ENCODE measurements at places on chromosomes 7 and 10.

DNA sequence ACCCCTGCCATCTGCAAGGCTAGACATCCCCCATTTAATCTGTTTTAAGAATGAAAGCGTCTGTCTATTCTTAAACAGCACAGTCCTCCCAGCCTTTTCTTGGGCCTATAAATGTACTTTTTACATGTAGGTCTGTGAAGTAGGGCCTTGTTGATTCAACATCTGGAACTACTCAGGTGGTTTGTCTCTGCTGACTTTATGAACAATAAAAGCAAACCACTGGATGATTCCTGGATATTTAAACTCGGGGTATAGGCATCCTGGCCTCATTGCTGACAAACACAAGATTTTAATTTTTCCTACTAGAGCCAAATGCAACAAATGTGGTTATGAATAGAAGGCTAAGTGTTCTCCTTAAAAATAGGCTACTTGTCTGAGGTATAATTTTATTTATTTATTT lies 198.3 kb downstream of the WDR11 start:
- DNase-seq, result no peak

DNA sequence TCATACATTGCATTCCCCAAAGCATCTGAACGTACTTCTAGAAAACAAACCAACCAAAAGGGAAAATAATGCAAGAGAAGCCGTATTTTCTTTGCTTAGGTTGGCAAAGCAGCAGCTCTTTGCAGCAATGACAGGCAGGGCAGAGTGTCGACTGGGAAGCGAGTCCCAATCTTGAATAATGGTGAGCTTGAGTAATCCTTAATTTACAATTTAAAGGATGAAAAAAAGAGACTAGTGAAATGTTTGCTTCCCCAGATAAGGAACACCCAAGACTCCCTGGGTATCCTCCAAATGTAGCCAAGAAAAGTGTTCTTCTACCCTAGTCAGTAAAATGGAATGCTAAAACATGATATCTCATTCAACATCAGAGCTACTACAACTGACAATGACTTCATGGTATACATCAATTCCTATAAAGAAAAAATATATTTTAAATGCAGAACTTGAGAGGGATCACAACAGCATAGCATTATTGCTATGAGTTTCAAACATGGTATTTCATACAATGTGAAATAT lies 32.0 kb downstream of the GPAM start:
- no peak for DNase-seq

DNA sequence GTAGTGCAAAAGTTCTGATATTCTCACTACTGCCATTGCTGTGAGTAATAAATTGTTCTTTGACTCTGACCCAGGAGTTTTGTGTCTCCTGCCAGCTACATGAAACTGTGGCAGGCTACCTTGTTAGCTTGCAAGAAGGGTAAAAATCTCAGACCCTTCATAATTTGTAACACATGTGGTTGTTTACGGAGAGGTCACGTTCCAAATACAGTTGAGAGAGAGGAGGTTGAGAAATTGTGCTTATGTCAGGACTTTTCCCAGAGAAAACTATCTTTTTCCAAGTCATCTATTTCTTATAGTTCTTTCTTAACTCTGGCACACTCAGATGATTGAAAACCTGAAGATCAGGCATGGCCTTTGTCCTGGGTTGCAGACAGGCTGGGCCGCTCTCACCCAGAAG lies 114.4 kb upstream of the SVIL start:
- DNase-seq, result no peak

- DNase-seq, result no peak
These were observed 34.8 kb upstream of the AGR2 start for GRCh38 chr7:16839646-16840045.

DNA sequence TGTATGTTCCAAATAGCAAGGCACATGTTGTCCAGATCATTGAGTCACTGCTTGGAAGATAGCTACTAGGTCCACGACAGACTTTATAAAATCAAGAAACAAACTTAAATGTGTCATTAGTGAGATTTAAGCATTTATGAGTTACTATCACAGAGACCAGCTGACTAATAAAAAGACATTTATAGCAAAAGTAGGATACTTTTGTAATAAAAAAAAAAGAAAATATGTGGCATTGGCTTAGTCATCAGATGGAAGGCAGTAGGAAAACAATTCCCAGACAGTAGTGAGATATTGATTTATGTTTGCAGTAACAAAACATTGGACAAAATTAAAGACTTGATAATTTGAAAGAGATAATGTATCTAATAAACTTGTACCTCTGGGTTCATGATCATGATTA lies 881.0 kb upstream of the LRRN3 start:
- DNase-seq, result no peak

DNA sequence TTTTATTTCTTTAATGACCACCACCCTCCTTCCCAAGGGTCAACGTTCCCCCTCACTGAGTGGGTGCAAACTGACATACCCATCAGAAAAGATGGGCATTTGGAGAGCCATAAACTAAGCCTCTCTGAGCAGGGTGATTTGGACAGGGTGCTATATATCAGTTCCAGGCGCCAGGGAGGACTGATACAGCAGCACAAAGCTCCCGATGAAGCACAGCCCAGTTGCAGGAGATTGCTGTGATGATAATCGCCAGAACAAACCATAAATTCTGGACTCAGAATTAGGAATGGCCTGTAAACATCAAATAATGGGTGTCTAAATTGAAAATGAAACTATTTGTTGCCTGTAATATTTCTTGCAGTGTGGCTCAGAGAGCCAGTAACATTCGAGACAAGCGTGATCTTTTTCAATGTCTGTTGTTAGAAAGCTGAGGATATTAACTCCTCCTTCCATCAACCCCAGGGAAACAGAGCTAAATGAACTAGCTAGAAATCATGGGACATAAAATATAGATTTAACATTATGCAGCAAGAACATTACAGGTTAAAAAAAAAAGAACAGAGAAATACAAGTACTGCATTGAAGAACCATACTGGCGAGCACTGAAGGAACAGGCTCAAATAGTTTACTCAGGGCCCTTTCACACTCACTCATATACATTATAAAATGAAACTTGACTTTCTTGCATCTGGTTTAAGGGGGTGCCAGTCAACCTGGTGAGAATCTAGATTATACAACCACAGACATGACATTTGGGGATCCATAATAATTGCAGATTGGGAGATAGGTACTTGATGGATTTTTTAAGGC lies 137.5 kb upstream of the LRRTM3 start:
- DNase-seq, result no peak

DNA sequence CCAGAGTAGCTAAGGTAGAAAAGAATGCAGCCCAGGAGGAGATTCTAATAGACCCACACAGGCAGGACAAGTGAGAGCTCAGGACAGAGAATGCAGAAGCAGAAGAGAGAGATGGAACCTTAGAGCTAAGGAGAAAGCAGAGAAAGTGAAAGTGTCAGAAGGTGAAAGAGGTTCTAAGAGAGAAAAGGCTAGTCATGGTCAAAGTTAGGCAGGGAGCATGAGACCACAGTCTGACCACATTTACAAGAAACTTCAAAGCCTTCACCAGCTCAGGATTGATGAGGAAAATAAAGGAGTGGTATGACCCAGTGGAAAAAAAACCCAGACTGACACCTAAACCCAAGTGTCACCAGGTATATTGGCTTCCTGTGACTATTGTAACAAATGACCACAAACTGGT lies 131.8 kb upstream of the WDR11 start:
- no peak for DNase-seq

- DNase-seq, result no peak
These were observed 97.5 kb downstream of the FAM53B start for GRCh38 chr10:124646483-124647352.

DNA sequence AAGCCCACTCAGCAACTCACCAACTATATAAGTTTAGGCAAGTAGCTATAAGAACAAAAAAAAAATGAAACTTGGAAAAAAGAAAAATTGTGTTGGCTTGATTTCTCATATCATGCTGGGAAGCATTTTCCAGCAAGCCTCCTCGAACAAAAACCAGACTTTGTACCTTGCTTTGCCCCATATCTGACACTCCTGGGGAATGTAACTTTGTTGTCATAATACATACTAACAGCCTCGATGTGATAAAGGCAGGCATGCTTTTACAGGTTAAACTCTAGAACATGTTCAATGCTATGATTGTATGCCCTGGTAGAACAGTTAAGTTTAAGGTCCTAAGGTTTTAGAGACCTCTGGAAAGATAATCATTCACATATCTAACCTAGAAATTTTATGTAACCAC lies 11.6 kb downstream of the CFAP43 start:
- no peak for DNase-seq

- DNase-seq, result no peak
These were observed 554.3 kb upstream of the MGMT start for GRCh38 chr10:128912568-128913311.

GRCh38 chr7:2559283-2559950 lies 638 bp downstream of the IQCE start:
- DNase-seq, result no peak

DNA sequence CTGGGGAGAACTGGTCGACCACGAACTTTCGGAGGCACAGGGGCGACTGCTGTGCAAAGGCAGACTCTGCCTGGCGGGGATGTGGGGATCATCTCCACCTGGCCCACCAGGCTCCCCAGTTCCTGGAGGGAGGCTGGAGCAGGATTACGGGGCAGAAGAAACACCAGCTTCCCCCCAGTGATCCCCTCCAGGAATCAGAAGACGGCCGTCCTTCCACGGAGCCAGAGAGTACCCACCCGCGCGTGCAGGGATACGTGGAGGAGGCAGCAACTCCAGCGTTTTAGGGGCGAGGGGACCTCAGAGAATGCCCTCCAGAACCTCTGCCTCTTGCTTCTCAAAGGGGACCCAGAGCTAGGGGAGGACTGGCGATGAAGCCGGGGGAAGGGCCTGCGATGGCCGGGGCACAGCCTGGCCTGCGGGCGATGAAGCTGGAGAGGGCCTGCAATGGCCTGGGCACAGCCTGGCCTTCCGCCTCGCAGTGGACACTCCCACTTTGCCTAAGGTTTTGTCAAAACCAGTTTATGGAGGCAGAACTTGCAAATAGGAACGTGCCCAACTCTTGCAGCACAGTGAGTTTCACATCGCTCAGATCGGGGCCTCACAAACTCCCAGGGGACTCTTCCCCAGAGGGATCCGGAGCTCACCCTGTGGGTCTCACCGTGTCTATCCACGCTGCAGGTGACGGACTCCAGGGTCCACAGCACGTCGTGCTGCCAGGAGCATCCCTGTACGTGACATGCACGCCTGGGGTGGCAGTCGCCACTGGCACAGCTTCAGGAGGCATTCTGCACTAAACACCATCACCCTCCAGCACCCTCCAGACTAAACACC lies 77.9 kb upstream of the PDGFA start:
- DNase-seq, result no peak

DNA sequence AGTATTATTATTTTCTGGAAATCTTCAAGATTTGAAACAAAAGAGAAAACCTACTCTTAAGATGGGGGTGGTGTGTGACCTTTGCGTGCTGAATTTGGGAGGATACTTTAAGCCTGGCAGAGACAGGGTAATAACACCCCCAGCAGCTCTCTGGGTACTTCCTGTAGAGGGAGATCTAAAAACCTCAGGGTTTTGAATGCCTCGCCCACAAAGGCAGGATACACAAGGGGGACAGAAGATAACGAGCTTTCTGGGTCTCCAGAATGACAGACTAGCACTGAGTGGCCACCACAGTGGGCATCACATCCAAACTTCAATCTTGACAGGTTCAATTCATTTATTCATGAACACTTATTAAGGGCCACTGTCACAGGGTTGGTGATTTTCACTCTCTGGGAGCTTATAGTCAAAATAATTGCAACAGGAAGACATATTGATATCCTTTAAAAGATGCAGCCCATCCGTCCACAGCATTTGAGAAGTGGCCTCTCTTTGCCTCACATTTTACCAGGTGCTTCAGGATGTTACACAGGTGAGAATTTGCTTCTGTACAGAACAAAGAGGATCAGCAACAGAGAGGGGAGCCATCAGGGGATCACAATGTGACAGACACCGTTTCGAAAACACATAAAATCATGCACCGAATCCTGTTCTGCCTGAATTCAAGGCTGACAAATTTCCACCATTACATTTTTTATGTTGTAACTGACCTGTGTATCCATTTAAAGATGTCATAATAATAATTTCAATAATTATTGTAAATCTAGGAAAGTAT lies 14.3 kb downstream of the CPA1 start:
- DNase-seq, result no peak

DNA sequence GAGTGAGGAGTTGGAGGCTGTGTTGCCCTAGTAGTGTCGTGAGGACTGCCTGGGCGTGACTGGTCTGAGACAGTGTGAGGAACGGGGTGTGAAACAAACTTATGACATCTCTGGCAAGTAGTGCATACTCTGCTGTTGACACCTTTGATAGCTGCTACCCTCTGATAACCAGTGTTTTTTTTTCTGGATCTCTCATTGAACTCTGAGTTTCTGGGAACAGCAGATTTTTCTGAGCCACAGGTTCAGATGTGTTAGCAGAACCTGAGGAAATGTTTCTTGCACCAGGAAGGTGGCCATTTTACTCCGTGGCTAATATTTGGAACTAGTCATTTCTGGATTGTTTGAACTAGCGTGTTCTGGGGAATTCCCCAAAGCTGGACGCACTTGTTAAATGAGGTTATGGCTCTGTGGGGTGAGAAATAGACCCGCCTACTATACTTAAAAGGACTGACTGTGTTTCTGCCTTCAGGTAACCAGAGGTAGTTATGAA lies 52.9 kb downstream of the AUTS2 start:
- no peak for DNase-seq

DNA sequence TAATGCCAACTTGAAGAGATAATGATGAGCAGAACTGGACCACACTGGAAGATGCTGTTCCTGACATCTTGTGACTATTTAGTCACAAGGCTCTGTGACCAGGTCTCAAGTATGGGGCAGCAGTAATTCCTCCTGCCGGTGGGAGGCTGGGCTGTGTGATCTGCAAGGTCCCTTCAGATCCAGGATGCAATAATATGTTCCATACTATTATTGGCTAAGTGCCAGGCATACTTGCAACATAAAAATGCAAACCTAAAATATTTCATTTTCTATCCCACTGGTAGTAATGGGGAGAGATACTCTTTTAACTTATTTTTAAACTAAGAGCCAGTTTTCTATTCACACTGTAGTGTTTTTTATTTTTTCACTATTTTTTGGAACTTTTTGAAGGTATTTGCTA lies 171.5 kb downstream of the CYP26A1 start:
- no peak for DNase-seq

DNA sequence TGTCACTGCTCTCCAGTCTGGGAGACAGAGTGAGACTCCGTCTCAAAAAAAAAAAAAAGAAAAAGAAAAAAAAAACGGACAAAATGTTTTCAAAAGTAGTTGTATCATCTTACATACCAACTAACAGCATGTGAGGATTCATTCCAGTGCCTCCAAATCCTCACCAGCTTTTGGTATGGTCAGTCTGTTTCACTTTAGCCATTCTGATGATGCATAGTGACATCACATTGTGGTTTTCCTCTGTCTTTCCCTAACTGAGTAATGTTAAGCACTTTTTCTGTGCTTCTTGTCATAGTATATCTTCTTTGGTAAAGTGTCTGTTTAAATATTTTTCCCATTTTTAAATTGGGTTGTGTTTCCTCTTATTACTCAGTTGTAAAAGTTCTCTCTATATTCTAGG lies 251.4 kb upstream of the CTBP2 start:
- no peak for DNase-seq

- DNase-seq, result no peak
These were observed 48.0 kb downstream of the MDH2 start for GRCh38 chr7:76095908-76096307.

- DNase-seq, result no peak
These were observed 29.5 kb downstream of the MIOS start for GRCh38 chr7:7596176-7596575.

GRCh38 chr10:61635932-61636331 lies 26.8 kb upstream of the CABCOCO1 start:
- DNase-seq, result no peak

GRCh38 chr7:155745737-155746136 lies 66.5 kb downstream of the SHH start:
- DNase-seq, result no peak

Data from stimulated activated CD4-positive, alpha-beta T cell treated with anti-CD3 and anti-CD28 coated beads, Interleukin-12 subunit alpha, Interleukin-12 subunit beta, amount 100 ng/mL, for 24 hours (primary cell).